ENCODE measurements at places on chromosomes 12 and 14. TPM values are rescaled to one million over a fixed set of nuclear protein-coding genes. Genes with fewer than 3 reads are reported as not detected.

DNA sequence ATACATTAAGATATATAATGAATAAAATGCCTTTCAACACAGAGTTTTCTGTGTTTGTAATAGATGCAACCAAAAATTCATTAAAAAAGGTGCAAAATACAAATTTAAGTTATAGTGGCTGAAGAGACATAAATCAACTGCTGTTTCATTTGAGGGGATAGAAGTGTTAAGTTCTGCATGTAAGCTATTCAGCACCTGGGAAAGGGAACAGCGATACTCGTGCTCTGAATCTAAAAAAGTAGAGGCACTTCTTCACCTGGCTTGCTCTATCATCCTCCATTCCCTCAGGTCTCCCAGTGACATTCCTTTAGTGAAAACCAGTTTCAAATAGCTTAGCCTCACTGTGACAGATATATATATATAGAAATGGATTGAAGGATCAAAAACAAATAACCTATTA lies 222.6 kb downstream of the ACSS3 start:
- DNase-seq, result no peak

- no peak for DNase-seq
Measured at GRCh38 chr12:66050610-66051009, 79.9 kb downstream of the LLPH start.

DNA sequence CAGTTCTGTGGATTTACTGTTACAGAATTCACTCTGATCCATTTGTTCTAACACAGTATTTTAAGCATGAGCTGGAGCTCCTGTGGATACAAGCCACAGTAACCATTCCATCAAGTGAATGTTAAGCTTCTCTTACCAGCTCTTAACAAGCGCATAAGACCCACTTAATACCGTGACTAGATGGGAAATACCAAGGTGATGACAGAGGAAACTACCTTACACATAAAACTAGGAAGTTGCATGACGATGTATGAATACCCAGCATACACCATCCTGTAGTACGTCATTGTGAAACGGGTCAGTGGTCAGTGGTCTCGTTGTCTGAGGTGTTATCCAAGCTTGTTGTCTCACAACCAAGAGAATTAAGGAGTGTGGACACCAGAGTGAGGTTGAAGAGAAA lies 2.0 kb upstream of the GALC start:
- DNase-seq, result no peak

AMN gene
- under 0.01 TPM for total RNA-seq

NANOG gene
- total RNA-seq, result not detected

- peak; percentile 40 for DNase-seq
Measured at GRCh38 chr12:59803735-59804134, 207.9 kb downstream of the SLC16A7 start.

KRT81 gene
- total RNA-seq, result under 0.01 TPM

DNA sequence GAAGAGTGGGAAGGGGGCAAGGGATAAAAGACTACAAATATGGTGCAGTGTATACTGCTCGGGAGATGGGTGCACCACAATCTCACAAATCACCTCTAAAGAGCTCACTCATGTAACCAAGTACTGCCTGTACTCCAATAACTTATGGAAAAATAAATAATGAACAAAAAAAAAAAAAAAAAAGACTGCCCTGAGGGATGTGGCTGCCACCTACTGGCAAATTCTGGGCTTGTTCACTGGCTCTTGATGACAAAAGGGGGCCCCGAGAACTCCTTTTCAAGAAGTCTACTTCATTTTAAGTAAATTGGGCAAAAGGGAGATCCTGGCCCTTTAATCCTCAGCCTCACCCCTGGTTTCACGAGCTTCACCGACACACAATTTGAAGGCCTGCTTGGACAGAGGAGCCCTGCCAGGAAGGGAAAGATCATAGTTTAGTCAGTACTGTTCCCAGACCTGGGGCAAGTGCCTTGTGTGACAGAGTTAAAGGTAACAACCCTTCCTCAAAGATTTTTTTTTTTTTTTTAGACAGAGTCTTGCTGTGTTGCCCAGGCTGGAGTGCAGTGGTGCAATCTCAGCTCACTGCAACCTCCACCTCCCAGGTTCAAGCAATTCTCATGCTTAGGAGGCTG lies 26.1 kb upstream of the STAC3 start:
- peak; percentile 49 for DNase-seq

DNA sequence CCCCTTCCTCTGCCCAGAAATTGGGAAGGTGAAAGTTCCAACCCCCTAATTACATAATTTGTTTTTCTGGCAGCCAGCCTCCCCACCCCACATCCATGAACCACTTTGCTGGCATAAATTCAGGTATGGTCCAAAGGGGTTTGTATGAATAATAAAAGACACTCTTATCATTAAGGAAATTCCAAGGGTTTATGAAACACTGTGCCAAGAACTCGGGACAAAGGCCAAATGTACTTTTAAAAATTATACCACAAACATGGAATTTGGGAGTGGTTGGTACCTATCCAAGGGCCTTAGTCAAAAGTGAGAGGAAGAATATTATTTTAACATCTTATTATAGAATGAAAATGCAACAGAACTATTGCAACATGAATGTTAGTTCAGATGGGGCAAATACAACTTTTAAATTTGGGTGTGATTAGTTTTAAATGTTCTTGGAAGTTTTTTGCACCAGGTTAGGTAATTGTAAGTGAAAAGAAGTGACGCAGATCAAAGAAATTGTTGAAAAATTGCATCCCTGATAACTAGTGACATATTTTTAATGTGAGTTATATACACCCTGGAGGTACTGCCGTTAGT lies 217.8 kb downstream of the TMEM117 start:
- peak; percentile 40 for DNase-seq

GLT8D2 gene
- 33.5 TPM for total RNA-seq
